Renal cortical epithelial cell (primary cell): ENCODE measurements at places on chromosomes 1 and 21. TPM values are rescaled to one million over a fixed set of nuclear protein-coding genes. Genes with fewer than 3 reads are reported as not detected.

GRCh38 chr1:192702212-192702902 lies 66.4 kb downstream of the RGS13 start:
- DNase-seq = peak; percentile 63

DNA sequence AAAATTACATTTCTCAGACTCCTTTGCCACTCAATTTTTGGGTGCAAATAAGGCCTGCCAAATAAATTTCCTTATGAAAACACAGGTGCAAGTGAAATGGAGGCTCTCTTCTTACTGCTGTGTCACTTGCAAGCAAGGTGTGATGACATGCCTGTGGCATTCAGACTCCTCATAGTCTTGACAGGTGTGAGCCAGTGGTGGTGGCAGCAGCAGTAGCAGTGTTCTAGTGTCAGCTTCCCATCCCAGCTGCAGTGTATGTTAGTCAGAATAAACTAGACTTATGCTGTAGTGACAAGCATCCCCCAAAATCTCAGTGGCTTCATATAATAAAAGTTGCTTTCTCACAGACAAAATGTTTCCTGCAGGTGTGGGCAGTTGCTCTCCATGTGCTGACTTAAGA lies 3.8 kb upstream of the EEIG2 start:
- DNase-seq = no peak

GRCh38 chr1:177281901-177282300 lies 111.1 kb downstream of the BRINP2 start:
- DNase-seq = no peak

- DNase-seq = no peak
Observed at GRCh38 chr1:116545359-116545705, 25.5 kb downstream of the CD58 start.

DNA sequence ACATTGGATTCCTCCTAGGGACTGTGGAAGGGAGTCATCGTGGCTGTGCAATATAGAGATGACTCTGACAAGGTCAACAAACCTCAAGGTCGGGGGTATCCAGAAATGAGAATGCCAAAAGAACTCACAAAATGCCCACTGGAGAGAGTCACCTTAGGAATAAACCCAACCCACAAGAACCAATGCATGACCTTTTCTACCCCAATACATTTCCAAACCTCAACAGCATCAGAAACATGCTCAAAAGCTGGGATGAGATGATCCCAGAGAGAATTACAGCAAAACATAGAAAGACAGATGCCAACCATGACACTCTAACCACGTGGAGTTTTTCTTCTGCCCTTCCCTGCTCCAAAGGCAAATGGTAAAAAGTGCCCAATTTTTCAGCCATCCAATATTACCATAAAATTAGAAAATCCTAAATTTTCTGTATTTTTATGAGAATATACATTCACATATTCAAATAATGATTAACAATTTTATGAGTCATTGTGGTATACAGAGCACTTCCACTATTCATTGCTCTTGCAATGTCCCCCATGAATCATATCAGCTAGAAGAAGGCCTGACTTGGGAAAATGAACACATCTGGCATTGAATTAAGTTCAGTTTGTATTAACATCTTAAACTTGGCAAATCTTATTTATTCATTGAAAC lies 88.2 kb upstream of the PALMD start:
- DNase-seq = peak; percentile 89

The C1orf56 gene
- total RNA-seq = 0.52 and 1.1 TPM in 2 replicates

- peak; percentile 9 for DNase-seq
Observed at GRCh38 chr1:242185731-242186130, 186.8 kb upstream of the MAP1LC3C start.

- no peak for DNase-seq
Observed at GRCh38 chr1:58251430-58252073, 295.0 kb downstream of the OMA1 start.

GRCh38 chr21:45403133-45403824 lies 1.7 kb upstream of the COL18A1 start:
- DNase-seq = no peak

DNA sequence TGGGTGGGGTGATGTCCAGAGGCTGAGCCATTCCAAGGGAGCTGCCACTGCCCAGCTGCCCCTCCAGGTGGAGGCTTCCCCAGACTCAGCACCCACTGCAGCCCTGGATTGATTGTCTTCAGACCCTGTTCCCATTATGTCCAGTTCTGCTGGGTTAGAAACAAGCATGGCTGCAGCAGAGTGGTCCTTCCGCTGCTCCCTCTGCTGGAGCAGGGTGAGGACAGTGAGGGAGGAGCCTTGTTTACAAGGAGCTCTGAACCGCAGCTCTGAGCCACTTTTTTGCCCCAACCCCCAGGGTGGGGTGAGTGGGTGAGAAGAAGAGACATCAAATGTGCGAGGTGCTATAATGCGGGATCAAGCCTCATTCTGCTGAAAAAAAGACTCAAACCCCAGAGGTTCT lies 2.3 kb downstream of the TNNT2 start:
- DNase-seq = no peak

DNA sequence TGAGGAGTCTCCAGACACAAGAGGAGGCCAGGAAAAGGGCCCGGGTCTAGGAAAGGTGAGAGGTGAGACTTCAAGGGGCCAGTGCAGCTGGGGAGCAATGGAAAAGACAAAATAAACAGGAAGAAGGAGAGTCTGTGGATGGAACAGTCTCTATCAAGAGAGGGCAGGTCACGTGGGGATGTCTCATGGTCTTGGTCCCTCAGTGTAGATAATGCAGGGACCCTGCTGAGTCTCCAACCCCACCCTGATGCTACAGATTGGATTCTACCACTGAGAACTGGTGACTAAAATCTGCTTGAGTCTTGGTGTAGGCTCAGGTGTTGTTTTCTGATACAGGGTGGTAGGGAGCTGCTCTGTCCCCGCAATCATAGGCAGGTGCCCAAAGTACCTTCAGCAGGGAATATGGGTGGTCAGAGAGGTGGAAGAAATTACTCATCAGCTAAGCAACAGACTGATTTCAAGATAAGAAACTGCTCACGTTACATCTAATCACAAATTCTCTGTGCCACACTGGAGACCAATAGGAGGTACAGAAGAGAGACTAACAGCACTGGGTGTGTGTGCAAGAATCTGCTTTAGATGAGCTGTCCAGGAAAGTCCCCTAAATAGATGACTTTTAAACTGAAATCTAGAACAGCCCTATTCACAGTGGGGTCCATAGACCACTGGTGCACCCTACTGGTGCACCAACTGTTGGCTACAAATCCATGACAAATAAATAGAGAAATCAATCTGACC lies 101.5 kb upstream of the TLR5 start:
- no peak for DNase-seq

GRCh38 chr1:197837911-197838310 lies 62.6 kb upstream of the DENND1B start:
- peak; percentile 3 for DNase-seq

The AKR7A3 gene
- total RNA-seq = 0.55 and 1.6 TPM in 2 replicates

The LEPR gene
- 51.1 and 128 TPM in 2 replicates for total RNA-seq

- no peak for DNase-seq
Observed at GRCh38 chr1:224879162-224879803, 50.2 kb upstream of the DNAH14 start.

- DNase-seq = peak; percentile 83
Observed at GRCh38 chr1:172948457-172948856, 102.3 kb downstream of the TNFSF18 start.

The KDF1 gene
- total RNA-seq = 2.0 and 7.1 TPM in 2 replicates

The CFAP141 gene
- total RNA-seq = not detected in 2 replicates

GRCh38 chr21:33135925-33136324 lies 66.0 kb downstream of the OLIG1 start:
- DNase-seq = no peak

The KCNH1 gene
- total RNA-seq = 7.1 and 18.3 TPM in 2 replicates

- DNase-seq = no peak
Observed at GRCh38 chr1:240098534-240098933, 6.9 kb downstream of the FMN2 start.

- no peak for DNase-seq
Observed at GRCh38 chr1:21872445-21873079, 60.5 kb downstream of the LDLRAD2 start.

GRCh38 chr1:247540581-247540980 lies 4.3 kb upstream of the OR2C3 start:
- DNase-seq = no peak

GRCh38 chr21:45074048-45074817 lies at the start of gene ADARB1:
ADARB1 (plus strand) TSS chr21:45074580; CDS start chr21:45171657, 97,077 bp downstream.
- DNase-seq = peak; percentile 8

- DNase-seq = peak; percentile 82
Observed at GRCh38 chr1:178031856-178032320, 62.0 kb upstream of the RASAL2 start.

- DNase-seq = no peak
Observed at GRCh38 chr1:247209396-247209795, 37.6 kb upstream of the ZNF124 start.

DNA sequence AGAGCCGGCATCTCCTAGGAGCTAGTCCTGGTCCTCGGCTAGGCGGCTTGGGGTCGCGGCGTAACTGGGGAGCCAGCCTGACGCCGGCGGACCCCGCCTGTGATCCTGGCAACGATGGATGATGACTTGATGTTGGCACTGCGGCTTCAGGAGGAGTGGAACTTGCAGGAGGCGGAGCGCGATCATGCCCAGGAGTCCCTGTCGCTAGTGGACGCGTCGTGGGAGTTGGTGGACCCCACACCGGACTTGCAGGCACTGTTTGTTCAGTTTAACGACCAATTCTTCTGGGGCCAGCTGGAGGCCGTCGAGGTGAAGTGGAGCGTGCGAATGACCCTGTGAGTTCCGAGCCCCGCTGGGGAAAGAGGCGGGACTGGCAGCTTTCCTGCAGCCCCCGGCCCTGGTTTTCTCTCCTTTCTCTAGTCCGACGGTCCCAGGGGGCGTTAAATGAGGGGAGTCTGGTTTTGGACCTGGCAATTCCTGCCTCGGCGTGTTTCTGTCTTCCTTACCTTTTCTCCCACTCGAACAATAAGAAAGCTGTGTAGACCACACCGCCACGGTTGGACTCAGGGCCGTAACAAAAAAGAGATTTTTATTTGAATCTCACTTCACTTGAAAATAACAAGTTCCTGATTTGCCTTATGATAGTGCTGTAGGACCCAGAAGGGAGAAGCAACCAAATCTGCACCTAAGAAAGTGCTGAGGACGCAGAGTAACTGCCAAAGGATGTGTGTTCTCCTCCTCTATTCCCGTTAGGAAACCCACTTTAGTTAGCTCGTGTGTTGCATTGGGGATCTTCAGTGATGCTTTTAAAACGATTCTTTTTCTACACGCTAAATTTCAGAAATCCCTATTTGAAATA lies at the start of gene SPRTN:
Gene SPRTN (plus strand): TSS at position 24 of the 859 bp plus-strand sequence. CDS start 91 bp downstream, at position 115.
- DNase-seq = no peak

GRCh38 chr1:233016798-233017197 lies 66.4 kb downstream of the NTPCR start:
- no peak for DNase-seq

DNA sequence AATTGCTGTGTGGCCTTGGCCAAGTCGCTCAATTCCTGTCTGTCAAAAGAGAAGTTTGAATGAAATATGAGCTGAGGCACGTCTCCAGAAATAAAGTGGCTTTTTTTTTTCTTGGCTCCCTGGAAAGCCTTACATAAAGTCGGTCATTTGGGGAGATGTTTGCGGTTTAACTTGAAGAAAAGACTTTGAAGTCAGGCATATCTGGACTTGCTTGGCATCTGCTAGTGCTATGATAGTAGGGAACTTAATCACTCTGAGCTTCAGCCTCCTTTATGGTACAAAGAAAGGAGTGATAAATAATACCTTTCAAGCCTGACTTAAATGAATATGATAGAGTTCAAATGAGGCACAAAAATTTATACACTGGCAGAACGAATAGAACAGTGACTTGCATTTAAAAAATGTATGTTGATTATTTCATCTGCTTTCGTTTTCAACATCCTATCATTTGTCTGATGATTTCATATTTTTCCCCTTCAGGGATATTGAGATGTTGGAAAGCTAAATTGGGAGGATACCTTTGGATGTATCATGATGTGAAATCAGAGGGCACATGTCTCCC lies 60.2 kb downstream of the FASLG start:
- DNase-seq = no peak

DNA sequence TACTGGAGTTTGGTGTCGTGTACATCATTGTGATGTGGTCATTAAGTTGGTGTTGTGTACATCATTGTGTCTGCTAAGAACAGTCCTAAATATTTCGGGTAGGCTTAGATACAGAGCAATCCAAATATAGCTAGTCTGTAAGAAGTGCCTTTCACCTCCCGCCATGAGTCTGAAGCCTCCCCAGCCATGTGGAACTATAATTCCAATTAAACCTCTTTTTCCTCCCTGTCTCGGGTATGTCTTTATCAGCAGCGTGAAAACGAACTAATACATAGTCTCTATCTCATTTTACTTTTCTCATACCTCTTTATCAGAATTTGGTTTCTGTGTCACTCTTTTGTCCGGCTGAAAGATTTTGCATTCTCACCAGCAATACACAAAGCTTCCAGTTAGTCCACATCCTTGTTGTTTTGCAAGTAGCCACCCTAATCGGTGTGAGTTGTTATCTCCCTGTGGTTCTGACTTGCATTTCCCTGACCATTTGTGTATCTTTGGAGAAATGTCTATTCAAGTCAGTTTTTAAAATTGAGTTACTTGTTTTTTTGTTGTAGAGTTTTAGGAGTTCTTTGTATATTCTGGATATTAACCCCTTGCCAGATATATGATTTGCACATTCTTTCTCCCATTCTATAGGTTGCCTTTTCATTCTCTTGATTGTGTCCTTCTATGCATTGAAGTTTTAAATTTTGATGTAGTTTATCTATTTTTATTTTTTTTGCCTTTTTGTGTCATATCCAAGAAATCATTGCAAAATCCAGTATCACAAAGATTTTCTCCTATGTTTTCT lies 56.5 kb downstream of the FNBP1L start:
- no peak for DNase-seq

The CKS1B gene
- total RNA-seq = 23.4 and 106 TPM in 2 replicates

The CD244 gene
- total RNA-seq = not detected in 2 replicates

DNA sequence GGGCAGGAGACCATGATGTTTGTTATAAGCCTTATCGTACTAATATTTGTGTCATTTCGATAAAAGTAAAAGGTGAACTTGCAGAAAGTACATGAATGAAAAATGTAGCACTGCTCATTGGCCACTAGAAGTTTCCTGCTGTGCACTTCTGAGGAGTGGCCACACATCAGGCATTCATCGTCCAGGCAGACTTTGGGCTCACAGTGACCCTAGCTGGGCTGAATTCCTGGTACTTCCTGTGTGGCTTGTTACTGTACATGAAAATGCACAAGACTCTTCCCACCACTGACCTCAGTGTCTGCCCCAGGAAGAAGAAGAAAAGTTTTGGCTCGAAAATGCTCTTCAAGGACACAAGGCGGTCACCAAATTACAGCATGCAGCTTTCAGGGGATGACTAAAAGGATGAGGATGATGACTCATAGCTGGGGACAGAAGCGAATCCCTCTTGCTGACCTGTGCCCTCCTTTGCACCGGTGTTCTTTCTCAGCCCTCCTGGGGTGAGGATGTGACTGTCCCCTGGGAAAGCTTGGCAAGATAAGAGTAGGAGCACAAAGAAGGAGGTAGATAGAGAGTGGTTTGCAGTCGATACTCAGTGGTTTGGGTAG lies 252.4 kb upstream of the KAZN start:
- DNase-seq = peak; percentile 13

GRCh38 chr21:45948576-45949141 lies 32.9 kb upstream of the COL6A1 start:
- no peak for DNase-seq

- DNase-seq = no peak
Observed at GRCh38 chr1:235275223-235275622, 52.8 kb downstream of the ARID4B start.
